RWPE2 (cell line): ENCODE measurements at places on chromosomes 2 and 18.
A peak's percentile ranks its signal among the peaks of the same experiment; 100 is the strongest.

DNA sequence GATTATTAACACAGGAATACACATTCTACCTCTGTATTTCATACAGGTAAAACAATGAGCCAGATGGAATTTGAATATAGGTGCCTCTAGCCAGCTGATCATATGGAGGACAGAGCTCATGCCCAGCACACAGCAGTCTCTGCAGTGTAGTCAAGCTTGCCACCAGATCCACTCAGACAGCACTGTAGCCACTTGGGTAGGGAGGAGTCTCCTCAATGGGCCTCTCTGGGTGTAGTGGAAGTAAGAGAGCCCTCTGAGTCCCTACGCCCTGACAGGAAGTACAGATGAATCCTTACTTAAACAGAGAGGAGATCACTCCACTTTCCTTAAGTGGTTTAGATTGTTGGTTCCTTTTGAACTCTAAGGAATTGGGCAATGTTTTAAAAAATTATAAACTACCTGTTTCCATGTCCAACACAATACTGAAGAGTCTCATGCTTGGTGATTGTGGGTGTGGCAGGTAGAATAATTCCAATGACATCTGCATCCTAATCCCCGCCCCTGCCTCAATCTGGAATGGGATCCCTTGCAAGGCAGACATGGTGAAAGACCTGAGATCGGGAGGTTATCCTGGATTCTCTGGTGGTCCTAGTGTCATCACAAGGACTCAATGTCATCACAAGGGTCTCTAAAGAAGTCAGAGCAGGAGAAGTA lies 23.0 kb upstream of the TMEM200C start:
- DNase-seq: no peak

DNA sequence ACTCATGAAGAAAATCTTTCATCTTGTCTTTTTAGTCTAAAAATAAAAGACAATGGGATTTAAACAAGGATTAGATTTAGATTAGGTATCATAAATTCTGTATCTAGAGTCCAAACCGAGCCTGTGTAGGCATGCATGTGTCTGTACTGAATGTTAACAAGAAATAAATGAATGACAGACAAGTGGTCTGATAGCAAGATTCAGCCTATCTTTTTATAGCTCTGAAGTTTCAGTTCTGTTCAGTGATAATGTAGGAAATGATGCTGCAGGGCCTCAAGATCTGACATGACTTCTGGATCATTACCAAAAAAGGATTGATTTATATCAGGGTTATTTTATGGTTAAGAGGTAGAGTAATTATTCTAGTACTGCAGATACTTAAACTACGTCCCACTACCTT lies 137.0 kb upstream of the ATP5MC3 start:
- DNase-seq: no peak

GRCh38 chr2:119223521-119224390 lies at the start of gene STEAP3:
STEAP3 (plus strand) TSS chr2:119223834; CDS start chr2:119231013, 7,179 bp downstream.
- DNase-seq: no peak

- DNase-seq: no peak
These were observed 14.9 kb downstream of the PIKFYVE start for GRCh38 chr2:208280933-208281332.

- no peak for DNase-seq
These were observed 1.3 kb upstream of the SCTR start for GRCh38 chr2:119525614-119526013.

GRCh38 chr2:217387776-217388387 lies 528.0 kb upstream of the TNP1 start:
- DNase-seq: no peak

- DNase-seq: peak; percentile 30
These were observed 107.7 kb downstream of the HDAC4 start for GRCh38 chr2:239292959-239293774.

DNA sequence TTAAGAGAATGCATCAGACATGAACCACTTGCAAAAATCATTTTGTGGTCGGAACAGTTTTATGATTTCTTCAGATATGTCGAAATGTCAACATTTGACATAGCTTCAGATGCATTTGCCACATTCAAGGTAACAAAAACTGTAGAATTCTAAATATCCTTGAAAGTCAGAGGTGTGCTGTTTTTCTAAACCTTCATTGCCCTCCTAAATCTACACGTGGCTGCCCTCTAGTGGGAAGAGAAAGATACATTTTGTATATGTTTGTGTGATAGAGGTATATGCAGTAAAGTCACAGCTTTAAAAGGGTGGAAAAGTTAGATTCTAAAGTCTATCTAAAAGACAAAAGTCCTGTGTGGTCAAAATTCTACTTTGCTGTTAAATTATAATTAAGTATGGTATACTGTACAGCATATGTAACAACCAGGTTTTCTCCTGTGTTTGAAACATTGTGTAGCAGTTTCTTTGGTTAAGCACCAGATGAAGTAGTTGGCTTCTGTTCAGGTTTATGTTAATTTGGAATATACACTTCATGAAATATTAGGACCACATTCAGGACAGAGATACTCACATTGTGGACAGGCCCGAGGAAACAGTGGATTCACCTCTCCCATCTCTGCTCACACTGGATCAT lies 65.9 kb upstream of the ITM2C start:
- DNase-seq: no peak

- DNase-seq: no peak
These were observed 43.7 kb downstream of the WIPF1 start for GRCh38 chr2:174553811-174554493.

DNA sequence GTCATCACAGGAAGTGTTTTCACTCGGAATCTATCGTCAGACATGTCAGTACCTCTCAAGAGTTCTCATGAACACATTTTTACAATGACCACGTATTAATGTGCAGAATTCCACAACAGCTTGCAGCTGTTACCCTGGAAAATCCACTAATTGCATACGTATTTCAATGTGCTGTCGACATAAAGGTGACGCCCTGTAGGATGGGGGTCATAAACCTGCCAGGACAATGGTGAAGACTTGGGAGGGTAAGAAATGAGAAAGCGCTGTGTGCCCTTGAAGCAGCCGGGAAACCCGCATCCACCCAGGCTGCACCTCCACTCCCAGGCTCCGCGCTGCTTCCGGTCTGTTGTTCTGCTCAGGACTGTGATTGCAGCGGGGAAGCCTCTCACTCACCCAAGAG lies 14.0 kb downstream of the TMEM18 start:
- no peak for DNase-seq

- no peak for DNase-seq
These were observed 33.7 kb upstream of the NPAS2 start for GRCh38 chr2:100786297-100786658.

- no peak for DNase-seq
These were observed 319.9 kb upstream of the HS6ST1 start for GRCh38 chr2:128638341-128639119.

- DNase-seq: no peak
These were observed 943.8 kb downstream of the LRP1B start for GRCh38 chr2:141187075-141187439.

- no peak for DNase-seq
These were observed 63.9 kb downstream of the PXDN start for GRCh38 chr2:1680222-1681016.

DNA sequence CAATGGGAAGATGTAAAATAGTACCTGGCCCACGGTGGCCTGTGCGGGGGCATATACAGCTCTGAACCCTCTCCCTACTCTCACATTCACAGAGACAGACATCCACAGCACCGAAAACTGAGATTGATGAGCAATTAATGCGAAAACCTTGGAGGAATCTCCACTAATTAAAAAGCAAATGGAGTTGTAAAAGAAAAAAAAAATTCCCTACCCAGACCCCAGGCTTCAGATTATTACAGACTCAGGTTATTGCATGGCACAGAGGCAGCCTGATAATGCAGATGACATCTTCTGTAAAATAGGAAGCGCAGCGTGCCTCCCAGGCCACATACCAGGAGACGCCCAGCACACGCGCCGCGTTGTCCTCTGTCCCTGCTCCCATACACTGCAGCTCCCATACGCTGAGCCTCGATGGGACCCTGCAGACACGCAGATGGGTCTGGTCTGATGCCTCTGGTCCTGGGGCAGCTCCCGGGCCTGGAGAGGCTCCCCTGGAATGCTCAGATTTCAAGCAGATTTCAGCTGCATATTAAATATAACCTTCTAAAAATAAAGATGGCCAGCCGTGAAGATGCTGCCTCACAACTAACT lies 496.1 kb upstream of the MYT1L start:
- DNase-seq: no peak

GRCh38 chr2:20533993-20534622 lies 87.2 kb downstream of the RHOB start:
- peak; percentile 42 for DNase-seq

DNA sequence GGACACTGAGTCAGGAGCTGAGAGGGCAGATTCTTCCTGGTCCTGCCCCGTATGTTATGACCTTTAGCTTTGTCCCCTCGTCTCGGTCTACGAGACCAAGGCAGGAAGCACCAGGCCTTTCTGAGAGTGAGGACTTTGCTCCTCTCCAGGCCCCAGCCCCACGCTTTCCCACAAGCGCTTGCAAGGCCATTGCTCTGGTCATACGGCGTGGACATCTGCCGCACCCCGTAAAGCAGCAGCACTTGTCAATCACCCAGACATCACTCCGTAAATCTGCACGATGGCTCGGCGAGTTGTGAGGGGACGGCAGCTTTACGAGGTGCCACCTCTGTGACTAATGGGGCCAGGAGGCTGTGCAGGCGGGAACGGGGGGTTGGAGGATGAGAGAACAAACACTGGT lies 100.8 kb upstream of the TWIST2 start:
- DNase-seq: no peak
